Activated CD4-positive, alpha-beta T cell treated with anti-CD3 and anti-CD28 coated beads for 1 hour (primary cell): ENCODE measurements at places on chromosomes 16 and 17.

DNA sequence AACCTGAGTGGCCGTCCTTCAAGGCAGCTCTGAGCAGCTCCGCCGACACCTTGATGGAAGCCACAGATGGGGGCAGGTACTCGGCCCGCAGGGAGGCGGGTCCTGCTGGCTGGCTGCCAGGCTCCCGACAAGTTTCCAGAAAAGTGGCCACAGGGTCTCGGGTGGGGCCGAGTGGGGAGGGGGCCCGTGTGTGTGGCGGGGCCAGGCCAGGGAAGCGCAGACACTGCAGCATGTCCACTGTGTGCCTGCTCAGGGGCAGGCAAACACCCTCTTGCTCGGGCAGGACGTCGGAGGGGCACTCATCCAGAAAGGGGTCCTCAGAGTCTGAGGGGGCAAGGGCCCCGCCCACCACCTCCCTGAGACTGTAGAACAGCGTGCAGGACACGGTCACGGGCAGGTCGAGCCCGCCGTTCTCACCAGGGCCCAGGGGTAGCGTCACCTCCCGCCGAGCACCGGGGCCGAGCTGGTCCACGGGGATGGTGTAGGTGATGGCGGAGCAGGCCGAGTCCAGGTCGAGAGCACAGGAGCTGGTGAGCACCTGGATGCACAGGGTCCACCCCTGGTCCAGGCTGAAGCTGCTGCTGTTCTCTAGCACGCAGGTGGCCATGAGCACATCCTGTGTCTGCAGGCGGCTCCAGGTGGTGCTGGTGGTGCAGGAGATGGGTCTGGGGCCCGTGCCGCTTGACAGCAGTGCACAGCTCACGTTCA is 5.1 kb downstream of the FAAP100 start:
- DNase-seq, result no peak

DNA sequence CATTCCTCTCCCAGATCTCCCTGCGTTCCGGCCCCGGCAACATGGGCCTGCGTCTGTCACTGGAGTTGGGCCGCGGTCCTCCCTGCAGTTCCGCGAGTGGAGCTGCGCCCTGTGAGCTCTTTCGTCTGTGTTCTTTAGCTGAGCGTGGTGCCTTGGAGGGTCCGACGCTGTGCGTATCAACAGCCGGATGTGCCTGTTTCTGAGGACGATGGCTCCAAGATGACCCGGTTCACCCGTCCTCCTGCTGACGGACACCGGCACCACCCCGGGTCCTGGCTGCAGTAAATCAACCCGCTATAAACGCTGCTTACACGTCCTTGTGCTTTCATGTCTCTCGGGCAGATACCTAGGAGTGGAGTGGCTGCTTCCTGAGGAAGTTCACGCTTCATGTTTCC is 44.8 kb upstream of the GNG13 start:
- DNase-seq, result no peak

DNA sequence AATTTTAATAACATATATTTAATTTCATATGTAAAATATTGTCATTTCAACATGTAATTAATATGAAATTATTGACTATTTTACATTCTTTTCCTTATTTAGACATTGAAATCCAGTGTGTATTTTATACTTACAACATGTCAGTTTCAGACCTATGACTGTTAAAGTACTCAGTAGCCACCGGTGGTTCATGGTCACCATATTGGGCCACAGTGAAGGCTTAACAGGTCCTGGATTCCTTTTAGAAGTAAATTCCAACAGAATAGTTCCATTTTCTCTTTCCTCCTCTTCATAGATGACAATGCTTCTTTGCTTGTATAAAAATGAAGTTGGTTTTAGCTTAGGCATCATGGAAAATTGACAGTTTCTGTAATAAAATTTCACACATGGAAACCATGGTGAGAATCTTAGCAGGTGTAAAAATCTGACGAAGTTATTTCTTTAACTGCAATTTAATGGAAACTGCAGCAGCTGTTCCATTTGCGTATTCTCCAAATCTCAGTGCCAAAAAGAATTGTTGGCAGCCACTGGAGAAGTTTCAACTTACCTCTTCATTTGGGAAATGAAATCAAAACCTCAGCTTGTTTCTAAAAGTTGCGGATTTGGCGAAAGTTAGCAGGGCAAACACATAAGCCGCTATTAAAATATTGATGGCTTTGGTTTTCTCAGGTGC is 231.1 kb downstream of the CDH13 start:
- DNase-seq, result no peak

- no peak for DNase-seq
These were observed 47.8 kb downstream of the TNFRSF13B start for GRCh38 chr17:16923904-16924695.

DNA sequence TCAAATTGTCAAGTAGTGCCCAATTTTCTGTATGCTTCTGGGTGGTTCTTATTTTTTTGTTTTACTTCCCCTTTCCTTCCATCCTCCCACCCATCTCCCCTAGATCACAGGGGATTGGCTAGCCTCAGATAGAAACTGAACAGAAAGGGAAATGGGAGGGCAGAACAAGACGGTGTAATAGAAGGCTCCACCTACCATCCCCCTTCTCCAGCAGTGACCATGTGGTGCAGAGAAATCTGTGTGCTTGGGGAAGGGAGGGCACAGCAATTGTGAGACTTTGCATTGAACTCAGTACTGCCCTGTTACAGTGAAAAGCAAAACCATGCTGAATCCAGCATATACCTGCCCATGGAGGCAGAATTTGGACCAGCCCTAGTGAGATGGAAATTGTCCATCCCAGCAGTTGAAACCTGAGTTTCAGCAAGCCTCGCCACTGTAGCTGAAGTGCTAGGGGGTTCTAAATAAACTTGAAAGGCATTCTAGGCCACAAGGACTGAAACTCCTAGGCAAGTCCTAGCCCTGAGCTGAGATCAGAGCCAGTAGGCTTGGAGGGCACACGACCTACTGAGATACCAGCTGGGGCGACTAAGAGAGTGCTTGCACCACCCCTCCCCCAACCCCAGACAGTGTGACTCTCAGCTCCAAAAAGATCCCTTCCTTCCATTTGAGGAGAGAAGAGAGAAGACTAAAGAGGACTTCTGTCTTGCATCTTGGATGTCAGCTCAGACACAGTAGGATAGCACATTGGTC is 5.2 kb downstream of the SLFN11 start:
- no peak for DNase-seq

DNA sequence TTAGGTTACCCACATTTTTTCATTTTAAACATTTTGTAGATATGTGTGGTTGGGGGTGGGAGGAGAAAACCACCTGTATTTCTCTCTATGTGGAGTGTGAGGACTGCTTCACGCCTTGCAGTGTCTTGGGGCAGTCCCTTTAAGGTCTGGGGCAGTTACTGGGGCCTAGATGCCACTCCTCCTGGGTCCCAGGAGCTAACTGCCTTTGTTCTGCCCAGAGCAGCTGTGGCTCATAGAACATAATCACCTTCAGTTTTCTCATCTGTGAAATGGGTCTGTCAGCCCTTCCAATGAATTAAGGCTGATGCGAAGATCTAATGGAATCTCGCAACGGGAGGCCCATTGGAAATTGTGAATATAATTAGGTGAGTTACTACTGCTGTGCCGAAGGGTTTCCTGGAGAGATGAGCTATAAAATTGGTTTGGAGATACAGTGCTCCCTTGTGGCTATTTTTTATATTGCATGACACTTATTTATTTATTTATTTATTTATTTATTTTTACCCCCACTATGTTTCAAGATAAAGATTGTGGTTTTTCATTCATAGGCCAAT is 22.9 kb downstream of the DHRS7C start:
- DNase-seq, result no peak

DNA sequence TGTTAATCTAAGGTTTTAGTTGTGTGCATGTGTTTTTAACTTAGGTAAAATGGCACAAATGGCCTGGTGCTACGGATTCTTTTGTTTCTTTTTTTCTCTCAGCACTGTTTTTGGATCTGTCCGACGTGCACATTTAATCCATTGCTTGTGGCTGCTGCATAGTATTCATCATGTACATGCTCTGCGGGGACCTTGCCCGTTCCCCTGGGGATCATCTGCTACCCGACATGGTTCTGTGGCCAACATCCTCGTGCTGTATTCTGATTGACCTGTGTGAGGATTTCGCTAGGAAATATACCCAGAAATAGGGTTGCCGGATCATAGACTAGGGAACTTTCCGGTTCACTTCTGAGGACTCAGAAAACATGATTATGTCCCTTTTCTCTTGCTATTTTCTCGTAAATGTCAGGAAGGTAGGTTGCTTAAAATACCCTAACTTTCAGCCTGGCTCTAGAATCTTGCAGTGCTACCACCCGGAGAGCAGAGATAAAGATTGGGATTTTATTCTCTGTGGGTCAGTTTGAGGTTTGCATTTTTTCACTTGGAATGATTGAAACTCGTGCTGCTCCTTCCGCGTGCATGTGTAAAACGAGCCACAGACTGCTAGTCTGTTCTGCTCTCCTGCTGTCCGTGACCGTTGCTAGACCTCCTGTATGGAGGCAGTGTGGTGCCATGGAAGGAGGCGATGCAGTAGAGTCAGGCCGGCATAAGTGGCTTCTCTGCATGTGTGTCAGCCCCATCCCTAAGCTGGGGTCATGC is 42.9 kb downstream of the LDHD start:
- no peak for DNase-seq

- DNase-seq, result no peak
These were observed 20.4 kb downstream of the CA4 start for GRCh38 chr17:60169921-60170817.

GRCh38 chr17:61444831-61445230 is 7.4 kb upstream of the TBX4 start:
- no peak for DNase-seq

- no peak for DNase-seq
These were observed 35.7 kb upstream of the TRAP1 start for GRCh38 chr16:3752984-3753383.

GRCh38 chr17:38660097-38661025 is 14.4 kb downstream of the EPOP start:
- no peak for DNase-seq

- DNase-seq, result no peak
These were observed 9.6 kb upstream of the BCAR1 start for GRCh38 chr16:75260851-75261589.

- no peak for DNase-seq
These were observed 674 bp downstream of the PPP1R27 start for GRCh38 chr17:81833921-81834830.

DNA sequence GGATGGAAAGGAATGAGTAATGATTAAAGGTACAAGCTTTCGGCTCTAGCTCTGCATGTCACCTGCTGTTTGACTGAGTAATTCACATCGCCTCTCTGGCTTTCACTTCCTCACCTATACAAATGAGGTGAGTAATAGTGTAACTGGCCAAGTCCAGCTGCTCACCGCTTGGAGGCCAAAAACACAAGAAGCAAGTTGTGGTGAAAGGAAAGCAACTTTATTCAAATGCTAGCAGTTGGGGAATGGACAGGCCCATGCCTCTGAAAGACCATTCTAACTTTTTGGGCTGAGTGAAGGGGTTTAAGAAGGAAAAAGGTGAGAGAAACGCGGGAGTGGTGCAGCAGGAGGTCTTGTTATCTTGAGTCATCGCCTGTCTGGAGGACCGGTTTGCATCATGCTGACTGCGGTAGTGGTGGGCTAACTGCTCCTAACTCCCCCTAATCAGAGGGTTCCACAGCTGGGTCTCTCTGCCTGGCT is 45.7 kb upstream of the CSNK2A2 start:
- DNase-seq, result no peak

GRCh38 chr16:66486773-66487579 is 59.9 kb downstream of the BEAN1 start:
- DNase-seq, result no peak

GRCh38 chr16:55661941-55662643 is 6.3 kb downstream of the SLC6A2 start:
- no peak for DNase-seq

- DNase-seq, result no peak
These were observed 348.9 kb upstream of the C16orf82 start for GRCh38 chr16:26717826-26718225.

GRCh38 chr16:85635545-85636140 is 22.5 kb downstream of the GSE1 start:
- DNase-seq, result no peak

GRCh38 chr16:89426736-89427530 is 63.4 kb downstream of the ANKRD11 start:
- no peak for DNase-seq

GRCh38 chr17:80961541-80962330 is 29.9 kb upstream of the CHMP6 start:
- no peak for DNase-seq

DNA sequence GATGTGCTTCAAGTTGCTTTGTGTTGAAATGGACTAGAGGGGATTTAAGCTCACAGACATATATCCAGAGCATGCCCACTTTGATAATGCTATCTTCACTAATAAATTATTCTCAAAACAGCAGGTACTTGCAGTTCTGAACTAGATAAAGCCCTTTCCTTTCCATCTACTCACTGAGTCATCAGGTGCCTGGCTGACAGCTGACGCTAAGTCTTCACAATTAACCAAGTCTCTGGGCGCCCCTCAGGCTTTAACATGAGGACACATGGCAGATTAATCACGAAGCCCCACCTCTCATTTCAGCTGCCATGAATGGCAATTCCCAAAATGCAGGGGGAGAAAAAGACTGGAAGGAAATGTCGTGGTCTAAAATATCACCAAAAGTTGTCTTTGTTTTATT is 29.5 kb upstream of the CRISPLD2 start:
- no peak for DNase-seq

DNA sequence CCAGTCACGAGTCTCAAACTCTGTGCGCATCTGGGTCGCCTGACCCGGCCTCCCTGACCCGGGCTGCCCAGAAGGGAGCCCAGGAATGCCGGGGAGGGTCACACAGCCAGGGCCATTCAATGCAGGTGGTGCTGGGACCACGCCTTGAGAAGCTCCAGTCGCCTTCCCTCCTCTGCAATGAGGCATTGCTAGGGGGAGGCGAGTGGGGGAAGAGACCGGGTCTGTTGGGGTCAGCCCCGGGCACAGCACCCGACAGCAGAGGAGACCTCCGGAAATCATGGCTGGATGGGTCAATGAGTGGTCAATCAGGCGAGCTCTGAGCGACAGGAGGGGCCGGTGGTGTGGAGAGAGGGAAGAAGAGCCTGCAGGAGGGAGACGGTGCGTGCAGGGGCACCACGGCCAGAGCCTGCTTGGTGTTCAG is 13.3 kb downstream of the JPH3 start:
- DNase-seq, result no peak

DNA sequence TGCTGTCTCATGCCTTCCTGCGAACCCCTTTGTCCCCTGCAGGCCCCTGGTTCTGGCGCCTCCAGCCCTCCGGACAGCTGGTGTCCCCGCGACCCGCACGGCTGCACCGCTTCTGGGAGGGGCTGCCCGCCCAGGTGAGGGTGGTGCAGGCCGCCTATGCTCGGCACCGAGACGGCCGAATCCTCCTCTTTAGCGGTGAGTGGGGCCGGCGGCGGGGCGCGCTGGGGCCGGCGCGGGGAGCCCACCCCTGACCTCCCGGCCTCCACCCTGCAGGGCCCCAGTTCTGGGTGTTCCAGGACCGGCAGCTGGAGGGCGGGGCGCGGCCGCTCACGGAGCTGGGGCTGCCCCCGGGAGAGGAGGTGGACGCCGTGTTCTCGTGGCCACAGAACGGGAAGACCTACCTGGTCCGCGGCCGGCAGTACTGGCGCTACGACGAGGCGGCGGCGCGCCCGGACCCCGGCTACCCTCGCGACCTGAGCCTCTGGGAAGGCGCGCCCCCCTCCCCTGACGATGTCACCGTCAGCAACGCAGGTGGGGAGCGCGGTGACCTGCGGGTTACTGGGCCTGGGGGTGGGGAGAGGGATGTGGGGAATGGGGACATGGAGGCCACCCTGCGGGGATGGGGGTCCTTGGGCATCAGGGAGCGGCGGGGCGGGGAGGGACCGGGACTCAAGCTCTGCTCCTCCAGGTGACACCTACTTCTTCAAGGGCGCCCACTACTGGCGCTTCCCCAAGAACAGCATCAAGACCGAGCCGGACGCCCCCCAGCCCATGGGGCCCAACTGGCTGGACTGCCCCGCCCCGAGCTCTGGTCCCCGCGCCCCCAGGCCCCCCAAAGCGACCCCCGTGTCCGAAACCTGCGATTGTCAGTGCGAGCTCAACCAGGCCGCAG is 7.1 kb upstream of the IL32 start:
- DNase-seq, result no peak
